ENCODE measurements at places on chromosomes 2 and 18.

DNA sequence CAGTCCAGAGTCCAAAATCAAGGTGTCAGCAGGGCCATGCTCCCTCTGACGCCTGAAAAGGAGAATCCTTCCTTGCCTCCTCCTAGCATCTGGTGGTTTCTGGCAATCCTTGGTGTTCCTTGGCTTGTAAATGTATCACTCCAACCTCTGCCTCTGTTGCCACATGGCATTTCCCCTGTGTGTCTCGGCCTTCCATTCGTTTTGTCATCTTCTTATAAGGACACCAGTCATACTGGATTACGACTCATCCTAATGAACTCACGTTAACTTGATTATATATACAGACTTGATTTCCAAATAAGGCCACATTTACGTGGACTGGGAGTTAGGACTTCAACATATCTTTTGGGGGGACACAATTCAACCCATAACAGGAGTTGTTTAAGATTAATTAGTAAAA is 15.8 kb downstream of the PMAIP1 start:
- DNase-seq, result no peak

GRCh38 chr2:113175736-113176695 is 2.2 kb downstream of the PSD4 start:
- DNase-seq, result no peak

DNA sequence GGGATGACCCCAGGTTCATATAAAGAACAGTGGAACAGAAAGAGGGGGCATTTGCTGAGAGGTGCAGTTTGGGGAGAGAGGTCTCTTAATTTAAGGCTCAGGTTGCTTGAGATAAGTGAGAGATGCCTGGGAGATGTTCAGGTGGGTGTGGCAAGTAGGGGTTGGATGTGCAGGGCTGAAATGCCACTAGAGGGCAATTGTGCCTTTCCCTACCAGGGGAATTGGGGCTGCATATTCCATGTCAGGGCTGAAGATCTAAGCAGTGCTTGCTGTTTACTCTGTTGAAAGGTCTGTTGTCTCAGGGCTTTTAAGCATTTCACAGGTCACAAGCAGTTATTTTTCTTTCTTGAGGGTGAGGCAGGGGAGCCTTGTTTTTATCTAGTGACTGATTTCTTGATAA is 7.8 kb downstream of the CCDC85A start:
- DNase-seq, result no peak

GRCh38 chr2:68151037-68151436 is 6.7 kb upstream of the PNO1 start:
- DNase-seq, result no peak

DNA sequence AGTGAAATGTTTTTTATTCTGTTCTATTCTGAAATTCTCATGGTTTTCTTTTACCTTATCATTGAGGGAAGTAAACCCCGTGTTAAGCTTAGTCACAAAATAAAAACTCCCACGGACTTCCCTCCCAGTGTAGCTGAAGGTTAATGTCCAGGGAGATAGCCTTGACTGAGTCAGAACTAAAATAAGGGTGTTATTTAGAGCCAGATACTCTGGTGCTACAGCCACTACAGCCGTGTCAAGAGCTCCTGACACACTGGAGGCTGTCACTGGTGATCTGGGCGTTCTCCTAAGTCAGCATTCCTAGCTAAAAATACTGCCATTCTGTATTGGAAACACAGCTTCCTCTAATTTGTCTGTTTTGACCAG is 82.0 kb upstream of the RANBP2 start:
- DNase-seq, result no peak

GRCh38 chr2:233034091-233034882 is 1.8 kb downstream of the NEU2 start:
- no peak for DNase-seq

DNA sequence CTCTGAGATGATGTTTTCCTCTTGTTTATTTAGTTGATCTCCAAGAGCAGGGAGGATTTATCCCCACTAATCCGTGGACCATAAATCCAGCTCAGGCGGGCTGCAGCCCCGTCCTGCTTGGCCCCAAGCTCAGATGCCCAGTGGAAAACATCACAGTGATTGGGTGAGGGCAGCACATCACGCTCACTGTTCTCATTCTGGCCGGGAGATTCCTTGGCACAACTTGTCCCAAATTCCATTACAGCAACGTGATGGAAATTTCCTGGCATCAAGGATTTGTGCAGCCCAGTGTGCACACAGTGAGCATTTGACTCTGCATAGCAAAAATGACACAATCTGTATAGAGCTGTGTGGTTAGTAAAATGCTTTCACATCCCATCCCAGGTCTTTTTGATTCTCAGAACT is 96.8 kb downstream of the VAPA start:
- peak; percentile 86 for DNase-seq

DNA sequence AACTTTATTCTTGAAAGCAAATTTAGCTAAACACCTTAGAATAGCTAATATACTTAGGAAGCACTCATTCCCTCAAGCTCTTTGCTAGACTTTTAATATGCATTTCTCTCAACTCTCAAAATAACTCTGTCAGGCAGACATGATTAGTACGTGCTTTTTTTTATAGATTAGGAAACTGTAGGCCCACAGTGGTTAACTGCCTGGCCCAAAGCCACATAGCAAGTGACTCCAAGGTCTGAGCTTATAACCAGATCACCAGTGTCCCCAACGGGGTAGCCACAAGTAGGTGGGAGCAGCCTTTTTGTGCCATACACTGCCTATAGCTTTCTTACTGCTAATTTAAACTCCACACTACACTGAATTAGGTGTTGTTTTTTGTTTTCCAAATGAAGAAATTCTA is 576.8 kb downstream of the METTL4 start:
- no peak for DNase-seq

GRCh38 chr2:241209271-241209670 is 20.8 kb downstream of the ANO7 start:
- DNase-seq, result no peak

All from left hindlimb (tissue), 1 donor.